ENCODE measurements at places on chromosomes 16 and 17.

GRCh38 chr16:324451-325334 lies 27.8 kb downstream of the AXIN1 start:
- no peak for DNase-seq

- no peak for DNase-seq
Observed at GRCh38 chr17:80270836-80271235, 10.2 kb downstream of the RNF213 start.

GRCh38 chr17:57461082-57461481 lies 204.8 kb downstream of the MSI2 start:
- no peak for DNase-seq

GRCh38 chr17:16977932-16978331 lies 6.0 kb upstream of the TNFRSF13B start:
- peak; percentile 49 for DNase-seq

GRCh38 chr17:63153488-63153887 lies 187.5 kb downstream of the TANC2 start:
- no peak for DNase-seq

All from muscle of back (tissue), 13 donors.